ENCODE measurements at places on chromosomes 5 and 9.

- DNase-seq, result no peak
These were observed 9.4 kb upstream of the GM2A start for GRCh38 chr5:151243564-151243963.

DNA sequence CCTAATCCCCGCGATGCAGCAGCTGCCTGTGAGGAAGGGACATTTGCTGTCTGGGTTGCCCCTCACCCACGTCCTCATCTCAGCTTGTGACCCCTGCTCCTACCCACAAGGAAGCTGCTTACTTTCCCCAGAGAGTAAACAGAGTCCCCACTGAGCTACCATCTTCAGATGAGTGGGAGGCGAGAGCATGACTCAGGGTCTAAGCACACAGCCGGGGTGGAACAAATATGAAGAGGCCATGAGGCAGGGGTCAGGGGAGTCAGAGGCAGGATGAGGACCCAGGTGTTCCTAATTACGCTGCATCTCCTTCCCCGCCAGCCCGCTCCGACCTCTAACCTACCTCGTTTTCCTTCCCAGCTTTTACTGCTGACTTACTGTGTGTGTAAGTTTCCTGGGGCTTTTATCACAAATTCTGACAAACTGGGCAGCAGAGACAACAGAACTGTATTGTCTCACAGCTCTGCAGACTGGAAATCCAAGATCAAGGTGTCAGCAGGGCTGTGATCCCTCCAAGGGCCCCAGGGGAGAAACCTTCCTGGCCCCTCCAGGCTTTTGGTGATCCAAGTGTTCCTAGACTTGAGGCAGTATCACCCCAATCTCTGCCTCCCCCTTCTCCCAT lies 94.0 kb upstream of the DNAH5 start:
- no peak for DNase-seq

- DNase-seq, result no peak
These were observed 142.5 kb downstream of the CDH12 start for GRCh38 chr5:22710660-22711059.

GRCh38 chr9:85527331-85528020 lies 214.3 kb downstream of the AGTPBP1 start:
- DNase-seq, result no peak

DNA sequence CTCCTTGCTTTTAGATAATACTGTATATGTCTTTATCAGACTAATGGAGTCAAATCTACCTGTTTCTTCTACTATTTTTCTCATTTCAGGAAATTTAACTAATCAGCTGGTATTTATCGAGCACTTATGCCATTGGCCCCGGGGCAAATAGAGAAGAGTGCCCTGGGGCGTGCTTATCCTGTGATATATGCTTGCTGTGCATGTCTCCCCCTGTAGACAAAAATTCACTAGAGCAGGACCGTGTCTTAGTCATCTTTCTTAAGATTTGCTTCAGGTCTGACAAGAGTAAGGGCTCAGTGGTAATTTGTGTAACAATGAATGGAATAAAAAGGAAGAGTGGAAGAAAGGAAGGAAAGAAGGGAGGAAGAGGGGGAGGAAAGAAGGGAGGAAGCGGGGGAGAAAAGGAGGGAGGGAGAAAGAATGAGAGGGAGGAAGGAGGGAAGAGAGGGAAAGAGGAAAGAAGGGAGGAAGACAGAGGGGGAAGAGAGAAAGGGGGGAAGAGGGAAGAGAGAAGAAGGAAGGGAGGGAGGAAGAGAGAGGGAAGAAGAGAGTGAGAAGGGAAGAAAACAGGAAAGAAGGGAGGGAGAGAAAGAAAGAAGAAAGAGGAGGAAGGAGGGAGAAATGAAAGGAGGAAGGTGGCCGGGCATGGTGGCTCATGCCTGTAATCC lies 295.7 kb upstream of the PANK3 start:
- no peak for DNase-seq

- DNase-seq, result no peak
These were observed 955 bp upstream of the GALNT12 start for GRCh38 chr9:98806394-98807035.

GRCh38 chr5:5954275-5954598 lies 424.1 kb downstream of the MED10 start:
- DNase-seq, result no peak

DNA sequence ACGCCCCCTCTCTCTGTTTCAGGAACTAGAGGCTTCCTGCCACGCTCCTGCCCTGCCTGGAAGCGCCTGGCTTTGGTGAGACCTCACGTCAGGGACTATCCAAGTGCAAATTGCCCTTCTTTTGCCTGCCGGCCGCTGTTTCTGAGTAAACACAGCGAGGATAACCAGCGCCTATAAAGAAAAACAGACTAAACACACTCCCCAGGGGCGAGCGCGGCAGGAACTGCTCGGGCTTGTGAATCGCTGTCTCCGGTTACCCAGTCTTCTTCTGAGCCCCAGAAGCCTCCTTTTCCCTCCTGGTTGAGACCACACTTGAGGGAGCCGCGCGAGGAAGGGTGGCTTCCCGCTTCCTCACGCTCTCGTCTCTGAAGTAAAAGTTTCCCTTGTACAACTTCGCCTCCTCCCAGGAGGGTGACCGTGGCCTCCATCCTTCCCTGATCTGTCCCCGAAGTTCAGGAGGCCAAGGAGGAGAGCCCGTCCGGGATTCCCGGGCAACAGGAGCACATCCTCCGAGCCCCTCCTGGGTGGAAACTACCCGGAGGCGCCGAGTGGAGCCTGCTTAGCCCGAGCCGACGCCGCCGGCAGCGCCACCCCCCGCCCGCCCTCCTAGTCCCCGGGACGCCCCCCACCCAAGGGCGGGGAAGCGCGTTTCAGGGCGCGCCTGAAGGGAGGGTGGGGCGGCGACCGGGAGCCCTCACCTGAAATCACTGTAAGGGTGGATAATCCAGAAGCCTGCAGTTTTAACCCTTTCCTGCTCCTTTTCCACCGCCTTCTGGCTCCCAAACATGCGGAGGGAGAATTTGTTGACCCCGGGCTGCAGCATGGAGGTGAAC lies 993 bp downstream of the HCN1 start:
- no peak for DNase-seq

GRCh38 chr5:1104327-1105006 lies 7.4 kb downstream of the SLC12A7 start:
- DNase-seq, result no peak
